ENCODE measurements at places on chromosomes 16 and 17.

DNA sequence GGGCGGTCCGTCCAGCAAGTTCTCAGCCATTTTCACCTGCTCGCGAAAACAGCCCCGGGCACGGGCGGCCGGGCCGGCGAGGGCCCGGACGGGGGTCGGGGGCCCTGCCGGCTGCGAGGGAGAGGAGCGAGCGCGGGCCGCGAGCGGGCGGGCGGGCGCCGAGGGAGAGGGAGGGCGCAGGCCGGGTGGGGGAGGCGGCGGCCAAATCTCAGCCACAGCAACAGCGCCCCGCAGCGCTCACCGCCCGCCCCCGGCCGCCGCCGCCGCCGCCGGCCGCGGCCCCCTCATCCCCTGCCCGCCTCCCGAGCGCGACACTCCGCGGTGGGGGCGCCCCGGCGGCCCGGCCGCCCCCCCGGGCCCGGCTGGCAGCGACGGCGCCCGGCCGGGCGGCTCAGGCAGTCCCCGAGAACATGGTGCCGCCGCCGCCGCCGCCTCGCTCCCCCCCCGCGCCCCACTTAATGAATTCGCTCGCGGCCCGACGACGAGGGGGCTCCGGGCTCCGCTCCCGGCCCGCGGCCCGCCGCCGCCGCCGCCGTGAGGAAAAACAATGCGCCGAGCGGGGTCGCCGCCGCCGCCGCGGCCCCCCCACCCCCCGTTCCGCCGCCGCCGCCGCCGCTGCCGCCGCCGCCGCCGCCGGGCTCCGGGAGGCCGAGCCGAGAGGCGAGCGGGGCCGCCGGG is 487 bp downstream of the CREBBP start:
- DNase-seq = peak; percentile 54

DNA sequence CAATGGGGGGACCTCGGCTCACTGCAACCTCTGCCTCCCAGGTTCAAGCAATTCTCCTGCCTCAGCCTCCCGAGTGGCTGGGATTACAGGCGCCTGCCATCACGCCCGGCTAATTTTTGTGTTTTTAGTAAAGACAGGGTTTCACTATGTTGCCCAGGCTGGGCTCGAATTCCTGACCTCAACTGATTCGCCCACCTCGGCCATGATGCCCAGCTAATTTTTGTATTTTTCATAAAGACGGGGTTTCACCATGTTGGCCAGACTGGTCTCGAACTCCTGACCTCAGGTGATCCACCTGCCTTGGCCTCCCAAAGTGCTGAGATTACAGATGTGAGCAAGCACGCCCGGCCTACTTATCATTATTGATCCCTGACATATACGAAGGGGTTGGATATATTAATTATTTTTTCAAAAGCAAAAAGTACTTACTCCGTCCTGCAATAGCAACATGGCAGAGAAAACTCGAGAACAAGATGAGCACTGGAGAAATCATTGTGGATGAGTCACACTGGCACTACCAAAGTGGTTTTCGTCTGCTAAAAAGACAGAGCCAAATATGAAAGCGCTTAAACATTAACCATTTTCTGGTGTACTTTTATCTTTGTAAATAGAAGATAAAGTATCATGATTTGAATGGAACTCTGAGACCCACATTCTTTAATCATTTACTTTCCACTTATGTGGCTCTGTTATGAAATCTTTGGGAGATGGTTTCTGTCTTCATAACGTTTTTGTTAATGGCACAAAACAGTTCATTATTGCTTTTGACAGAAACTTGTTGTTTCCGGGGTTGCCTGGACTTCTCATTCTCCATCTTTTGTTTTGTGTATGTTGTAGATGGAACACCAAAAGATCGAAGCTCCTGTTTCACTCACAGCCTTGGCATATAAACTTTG is at the start of gene APOH:
Gene APOH, minus strand, starts transcription at position 529 of the 896 bp plus-strand sequence. Its CDS starts 36 bp downstream, at position 493.
- DNase-seq = no peak

DNA sequence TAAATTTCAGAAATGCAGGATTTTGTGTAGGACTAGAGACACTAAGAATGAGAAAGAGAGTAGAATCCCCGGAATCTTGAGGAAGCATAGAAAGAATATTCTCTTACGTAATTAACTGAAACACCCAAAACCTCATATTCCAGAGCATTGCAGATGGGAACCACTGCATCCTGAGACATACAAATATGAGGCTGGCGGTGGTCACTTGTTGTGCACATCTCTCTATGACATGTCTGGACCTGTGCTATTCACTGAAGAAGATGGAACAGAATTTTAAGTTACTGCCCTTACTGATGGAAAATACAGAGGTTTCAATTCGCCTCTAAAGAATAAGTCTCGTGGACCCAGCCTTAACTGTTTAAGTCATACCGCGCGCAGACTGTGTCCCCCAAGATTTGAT is 806 bp downstream of the RAD51C start:
- no peak for DNase-seq

GRCh38 chr16:49755313-49755620 is 100.6 kb downstream of the ZNF423 start:
- DNase-seq = no peak

DNA sequence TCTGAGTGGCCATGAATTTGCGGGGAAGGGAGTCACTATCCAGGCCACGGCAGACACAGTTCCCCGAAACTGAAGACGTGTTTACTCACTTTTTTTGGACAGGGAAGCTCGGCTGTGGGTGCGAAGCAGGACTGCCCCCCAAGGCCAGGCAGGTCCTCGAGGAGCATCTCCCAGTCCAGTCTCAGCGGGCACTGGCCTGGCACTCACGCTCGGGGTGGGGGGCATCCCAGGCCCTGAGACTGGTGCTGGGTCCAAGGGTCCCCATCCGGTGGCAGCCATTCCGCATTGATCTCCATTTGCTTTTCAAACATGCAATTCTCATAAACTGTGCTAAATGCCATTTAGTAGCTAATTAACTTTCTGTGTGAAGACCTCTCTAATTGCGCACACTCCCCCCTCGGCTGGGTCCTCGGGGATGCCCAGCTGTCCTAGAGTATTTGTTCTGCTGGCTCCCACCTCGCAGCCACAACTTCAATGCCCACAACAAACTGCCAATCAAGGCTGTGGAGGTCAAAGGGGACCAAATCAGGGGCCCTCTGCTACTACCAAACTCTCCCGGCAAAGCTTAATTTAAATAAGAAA is 50.2 kb downstream of the TBC1D16 start:
- no peak for DNase-seq

- no peak for DNase-seq
These were observed 63.7 kb downstream of the SPAG9 start for GRCh38 chr17:51056813-51057510.

DNA sequence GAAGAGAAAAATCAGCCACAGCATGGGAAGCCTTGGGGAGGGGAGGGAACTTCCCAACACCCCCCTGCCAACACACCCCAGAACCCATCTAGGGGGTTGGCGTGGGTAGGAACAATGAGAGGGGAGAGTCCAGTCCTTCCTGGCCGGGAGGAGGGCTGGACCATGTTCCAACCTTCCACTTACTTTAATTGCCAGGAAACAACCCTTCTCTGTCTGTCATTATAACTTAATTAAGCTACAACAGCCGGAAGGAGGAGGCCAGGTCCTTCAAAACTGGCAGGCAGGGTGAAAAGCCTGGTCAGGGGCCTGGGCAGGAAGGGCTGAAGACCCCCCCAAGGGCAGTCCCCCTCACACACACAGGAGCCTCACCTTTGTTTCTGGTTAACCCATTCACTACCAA is 447.0 kb downstream of the SOX9 start:
- DNase-seq = no peak

GRCh38 chr16:7405166-7405565 is 72.5 kb downstream of the RBFOX1 start:
- no peak for DNase-seq

DNA sequence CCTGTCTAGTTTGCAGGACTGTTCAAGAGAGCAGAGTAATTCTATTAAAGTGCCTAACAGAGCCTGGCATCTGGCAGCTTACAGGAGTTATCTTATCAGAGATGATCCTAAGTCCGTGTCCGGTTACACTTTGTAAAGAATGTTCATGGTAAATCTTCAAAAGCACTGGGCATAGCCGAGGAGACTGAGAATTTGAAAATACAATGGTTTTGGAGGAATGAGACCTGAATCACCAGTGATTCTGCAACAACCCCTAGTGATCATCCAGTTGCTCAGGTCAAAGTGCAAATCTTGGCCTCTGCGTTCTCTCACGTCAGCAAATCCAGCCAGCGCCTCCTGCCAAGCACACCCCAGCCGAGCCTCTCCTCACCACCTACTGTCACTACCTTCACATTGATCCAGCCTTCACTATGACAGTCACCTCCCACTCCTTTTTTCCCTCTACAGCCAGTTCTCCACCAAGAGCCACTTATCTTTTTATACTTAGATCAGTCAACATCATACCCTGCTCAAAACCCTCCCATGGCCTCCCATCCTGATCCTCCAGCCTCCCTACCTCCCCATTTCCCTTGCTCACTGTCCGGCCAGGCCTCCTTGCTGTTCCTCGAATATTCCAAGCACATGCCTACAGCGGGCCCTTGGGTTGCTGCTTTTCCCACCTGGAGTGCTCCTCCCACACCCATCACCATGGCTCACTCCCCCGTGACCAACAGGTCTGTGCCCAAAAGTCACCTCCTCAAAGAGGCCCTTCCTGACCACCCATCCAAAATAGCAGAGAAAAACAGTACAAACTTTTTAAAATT is 57.4 kb upstream of the ERN1 start:
- no peak for DNase-seq

GRCh38 chr17:3506054-3506453 is 30.3 kb downstream of the ASPA start:
- no peak for DNase-seq

- DNase-seq = no peak
These were observed 59.8 kb downstream of the ANKFN1 start for GRCh38 chr17:56213031-56213430.

DNA sequence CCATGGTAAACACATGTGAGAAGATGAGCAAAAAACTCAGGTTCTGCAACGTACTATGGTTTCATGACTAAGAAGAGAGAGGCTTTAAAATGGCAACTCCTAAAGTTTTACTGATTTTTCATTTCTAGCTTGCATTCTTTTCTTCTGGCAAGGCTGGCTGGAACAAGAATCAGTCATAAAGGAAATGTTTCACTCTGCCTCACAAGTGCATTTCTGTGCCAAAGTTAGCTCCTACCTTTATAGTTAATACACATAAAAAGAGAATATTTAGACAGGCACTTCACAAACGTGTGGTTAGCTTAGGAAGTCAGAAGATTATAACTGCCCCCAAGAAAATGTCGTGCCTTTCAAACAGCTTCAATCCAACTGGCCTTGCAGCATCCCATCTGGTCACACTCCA is 417.1 kb upstream of the CDH11 start:
- DNase-seq = no peak

- DNase-seq = no peak
These were observed 34.7 kb downstream of the MSI2 start for GRCh38 chr17:57290981-57291380.

GRCh38 chr16:89572485-89573205 is 2.9 kb upstream of the CPNE7 start:
- no peak for DNase-seq

DNA sequence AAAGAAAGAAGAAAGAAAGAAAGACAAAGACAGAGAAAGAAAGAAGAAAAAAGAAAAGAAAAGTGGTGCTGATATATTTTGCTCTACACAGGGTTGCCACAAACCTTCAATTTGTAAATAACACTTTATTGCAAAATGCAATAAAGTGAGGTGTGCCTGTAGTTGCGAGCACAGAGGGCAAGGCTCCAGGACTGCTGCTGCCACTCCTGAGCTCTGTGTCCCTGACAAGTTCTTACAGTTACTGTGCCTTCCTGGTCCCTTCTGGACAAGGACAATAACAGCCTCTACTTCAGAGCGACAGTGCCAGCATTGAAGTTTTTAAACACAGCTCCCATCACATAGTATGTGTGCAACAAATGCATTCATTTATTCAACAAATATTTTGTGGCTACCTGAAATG is 148.1 kb downstream of the AXIN2 start:
- DNase-seq = no peak

DNA sequence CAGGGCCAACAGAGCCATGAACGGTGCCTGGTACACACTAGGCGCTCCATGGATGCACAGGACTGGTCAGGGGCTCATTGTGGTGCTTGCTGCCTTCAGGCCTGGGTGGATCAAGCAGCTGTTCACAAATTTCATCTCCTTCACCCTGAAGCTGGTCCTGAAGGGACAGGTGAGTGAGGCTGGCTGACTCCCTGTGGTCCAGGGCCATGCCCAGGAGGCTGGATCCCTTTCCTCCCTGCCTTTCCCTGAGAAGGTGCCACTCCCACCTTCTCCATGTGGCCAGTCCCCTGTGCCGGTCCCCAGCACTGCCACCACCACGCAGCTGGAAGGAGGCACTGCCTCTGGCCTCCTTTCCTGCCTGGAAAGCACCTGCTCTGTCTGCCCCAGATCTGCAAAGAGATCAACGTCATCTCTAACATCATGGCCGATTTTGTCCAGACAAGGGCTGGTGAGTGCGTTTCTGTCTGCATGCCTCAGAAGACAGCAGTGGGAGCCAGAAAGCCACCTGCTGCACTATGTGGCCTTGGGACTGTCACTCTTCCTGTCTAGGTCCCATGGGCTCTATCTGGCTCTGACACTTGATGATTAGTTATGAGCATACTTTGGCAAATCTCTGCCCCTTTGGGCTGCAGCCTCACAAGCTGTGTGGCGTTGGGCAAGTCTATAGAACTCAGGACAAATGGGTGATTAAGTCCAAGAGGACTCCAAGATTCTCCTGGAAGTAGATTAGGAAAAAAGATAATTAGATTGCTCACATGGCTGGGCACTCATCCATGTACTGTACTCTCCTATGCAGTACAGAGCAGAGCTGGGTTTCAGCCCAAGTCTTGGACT is 9.4 kb downstream of the CETP start:
- no peak for DNase-seq

GRCh38 chr17:77915594-77916021 is 42.9 kb upstream of the TNRC6C start:
- no peak for DNase-seq

DNA sequence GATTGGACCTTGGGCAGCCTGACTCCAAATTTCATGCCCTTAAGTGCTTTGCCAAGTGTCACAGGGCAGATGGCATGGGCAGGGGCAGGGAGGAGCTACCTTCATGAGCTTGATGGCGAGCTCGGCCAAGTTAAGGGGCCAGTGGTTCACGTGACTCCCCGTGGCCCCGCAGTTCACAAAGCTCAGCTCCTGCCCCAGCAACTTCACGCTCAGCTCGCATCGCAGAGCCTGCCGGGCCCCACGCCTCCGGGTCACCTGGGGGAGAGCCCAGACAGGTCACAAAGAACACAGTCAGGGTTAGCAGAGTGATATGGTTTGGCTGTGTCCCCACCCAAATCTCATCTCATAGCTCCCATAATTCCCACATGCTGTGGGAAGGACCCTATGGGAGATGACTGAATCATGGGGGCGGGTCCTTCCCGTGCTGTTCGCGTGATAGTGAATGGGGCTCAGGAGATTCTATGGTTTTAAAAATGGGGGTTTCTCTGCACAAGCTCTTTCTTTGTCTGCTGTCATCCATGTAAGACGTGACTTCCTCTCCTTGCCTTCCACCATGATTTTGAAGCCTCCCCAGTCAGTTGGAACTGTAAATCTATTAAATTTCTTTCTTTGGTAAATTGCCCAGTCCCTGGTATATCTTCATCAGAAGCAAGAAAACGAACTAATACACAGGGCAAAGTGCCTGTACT is 108.1 kb downstream of the LITAF start:
- DNase-seq = no peak
